SJSA1 (cell line): ENCODE measurements at places on chromosomes 6 and 20. TPM values are rescaled to one million over a fixed set of nuclear protein-coding genes. Genes with fewer than 3 reads are reported as not detected.

DNA sequence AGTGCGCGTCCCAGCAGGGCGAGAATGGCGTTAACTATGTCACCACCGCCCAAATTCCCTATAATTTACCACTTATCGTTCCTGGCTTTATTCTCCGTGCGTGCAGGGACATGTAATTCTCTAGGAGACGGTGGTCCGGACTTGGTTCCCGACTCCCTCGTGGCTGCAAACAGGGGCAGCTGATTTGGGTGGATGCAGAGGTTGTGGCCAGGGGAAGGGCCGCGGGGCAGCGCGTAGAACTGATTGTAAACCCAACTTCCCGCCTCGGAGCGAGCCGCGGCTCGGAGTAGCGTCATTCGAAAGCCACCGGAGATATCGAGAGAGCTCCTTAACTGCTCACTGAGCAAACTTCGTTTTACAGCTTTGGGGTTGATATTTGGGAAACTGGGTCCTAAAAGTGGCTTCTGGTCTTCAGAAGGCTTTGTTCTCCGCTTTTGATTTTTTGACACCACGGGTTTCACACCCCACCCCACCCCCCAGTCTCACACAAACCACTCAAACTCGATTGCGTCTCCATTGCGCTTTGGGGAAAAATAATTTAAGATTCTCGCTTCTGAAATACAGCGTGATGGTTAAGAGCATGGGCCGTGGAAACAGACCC is 17.5 kb upstream of the ZSCAN9 start:
- H3K27ac ChIP-seq: no peak overlapping the region
- no peaks in the 10 kb centered on the region for H3K36me3 ChIP-seq
- peaks cover 52% of the 10 kb centered on the region for H3K27me3 ChIP-seq

The PERP gene
- total RNA-seq: 42.4 TPM in 2 replicates

- no peaks in the 10 kb centered on the region for H3K27me3 ChIP-seq
- H3K4me3 ChIP-seq: no peak overlapping the region
- peaks cover 34% of the 10 kb centered on the region for H3K4me1 ChIP-seq
- no peaks in the 10 kb centered on the region for H3K36me3 ChIP-seq
These were observed 144.9 kb downstream of the TFAP2A start for GRCh38 chr6:10269814-10270472.

The ALDH8A1 gene
- not detected in 2 replicates for total RNA-seq

GRCh38 chr20:59643615-59644061 is 39.3 kb downstream of the PHACTR3 start:
- no peaks in the 10 kb centered on the region for H3K36me3 ChIP-seq
- peaks cover 3% of the 10 kb centered on the region; the same call in 1 of the 2 replicates for H3K27me3 ChIP-seq
- DNase-seq: peak; percentile 25
- no peak overlapping the region for H3K4me3 ChIP-seq
- H3K27ac ChIP-seq: no peak overlapping the region
- no peaks in the 10 kb centered on the region for H3K4me1 ChIP-seq

- H3K4me3 ChIP-seq: no peak overlapping the region
- no peaks in the 10 kb centered on the region for H3K4me1 ChIP-seq
These were observed 7.2 kb upstream of the UQCC2 start for GRCh38 chr6:33718713-33719112.

- H3K36me3 ChIP-seq: peaks cover 55% of the 10 kb centered on the region
- peak; percentile 53 for DNase-seq
- peak overlapping the region; percentile 60 for H3K27ac ChIP-seq
- no peaks in the 10 kb centered on the region for H3K27me3 ChIP-seq
- H3K4me1 ChIP-seq: peaks cover 50% of the 10 kb centered on the region
These were observed 3.6 kb downstream of the TRAM2 start for GRCh38 chr6:52573295-52573694.

DNA sequence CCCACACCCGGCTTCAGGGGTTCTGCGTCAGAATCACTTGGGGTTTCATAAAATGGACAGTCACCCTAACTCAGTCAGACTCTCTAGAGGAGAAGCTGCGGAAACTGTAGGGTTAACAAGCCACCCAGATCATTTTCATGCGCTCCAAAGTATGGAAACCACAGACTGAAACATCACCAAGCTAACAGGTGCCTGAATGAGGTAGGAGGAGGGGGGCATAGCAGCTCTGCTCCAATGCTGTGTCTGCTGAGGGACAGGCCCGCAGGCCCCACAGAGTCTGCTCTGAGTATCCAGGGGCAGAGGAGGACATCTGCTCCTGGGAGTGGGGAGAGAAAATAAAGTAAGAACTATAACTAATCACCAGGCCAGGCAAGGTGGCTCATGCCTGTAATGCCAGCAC is 97.1 kb upstream of the AKAP12 start:
- H3K4me3 ChIP-seq: no peak overlapping the region
- no peak for DNase-seq
- H3K4me1 ChIP-seq: peaks cover 9% of the 10 kb centered on the region
